ENCODE measurements at places on chromosomes 2 and 18.

DNA sequence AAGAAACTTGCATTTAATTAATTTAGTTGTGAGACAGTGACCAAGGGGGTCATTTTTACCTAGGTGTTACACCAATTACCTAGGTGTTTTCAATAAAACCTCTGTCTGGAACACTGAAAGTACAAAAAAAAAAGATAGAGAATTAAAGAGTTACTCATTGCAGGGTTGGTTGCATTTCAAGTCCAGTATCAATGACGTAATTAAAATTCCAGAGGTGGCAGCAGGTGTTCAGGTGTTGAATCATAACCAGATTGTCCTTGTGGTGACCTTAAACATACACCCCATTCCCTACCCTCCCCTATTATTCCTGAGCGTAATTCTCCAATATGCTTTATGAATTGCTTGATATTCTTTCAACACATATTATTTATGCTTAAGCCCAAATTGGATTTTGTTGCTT, 352.0 kb upstream of the SLC8A1 start:
- DNase-seq = no peak

- no peak for DNase-seq
Observed at GRCh38 chr18:59835605-59836379, 64.0 kb upstream of the PMAIP1 start.

GRCh38 chr18:58158008-58158407, 114.0 kb downstream of the NEDD4L start:
- DNase-seq = no peak

DNA sequence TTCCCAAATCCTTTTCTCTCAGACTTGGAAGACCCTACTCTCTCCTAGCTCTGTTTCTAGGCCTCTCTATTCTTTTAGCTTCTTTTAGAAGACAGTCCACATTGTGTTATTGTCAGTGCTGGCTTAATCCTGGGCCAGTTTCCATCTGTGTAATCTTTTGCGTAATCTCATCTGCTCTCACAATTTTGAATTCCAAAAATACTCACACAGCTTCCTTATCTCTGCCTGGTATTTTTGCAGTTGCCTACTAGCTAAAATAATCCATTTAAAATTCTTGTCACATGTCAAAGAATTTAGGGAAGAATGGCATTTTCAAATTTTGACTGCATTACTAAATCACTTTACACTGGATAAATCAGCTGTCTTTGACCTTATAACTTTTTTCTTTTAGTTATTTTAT, 200.6 kb upstream of the MEX3C start:
- DNase-seq = no peak

DNA sequence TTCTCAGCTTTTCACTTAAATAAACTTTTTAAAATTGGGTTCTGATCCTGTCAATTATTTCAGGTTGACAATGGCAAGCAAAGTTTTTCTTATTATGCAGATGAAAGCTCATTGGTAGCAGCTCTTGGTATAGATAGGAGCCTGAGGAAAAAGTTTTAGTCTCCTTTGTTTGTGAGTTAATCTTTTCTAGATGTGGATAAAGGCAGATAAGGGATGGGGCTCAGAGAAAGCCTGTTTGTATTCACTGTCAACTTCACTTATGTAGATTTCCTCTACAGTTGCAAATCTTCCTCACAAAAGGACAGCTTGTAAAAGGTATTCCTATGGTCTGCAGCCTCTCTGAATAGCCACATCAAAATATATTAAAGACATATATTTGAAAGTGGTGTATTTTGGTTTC, 224.5 kb upstream of the SPOPL start:
- no peak for DNase-seq

- no peak for DNase-seq
Observed at GRCh38 chr2:96415684-96416083, 80.1 kb downstream of the NCAPH start.

DNA sequence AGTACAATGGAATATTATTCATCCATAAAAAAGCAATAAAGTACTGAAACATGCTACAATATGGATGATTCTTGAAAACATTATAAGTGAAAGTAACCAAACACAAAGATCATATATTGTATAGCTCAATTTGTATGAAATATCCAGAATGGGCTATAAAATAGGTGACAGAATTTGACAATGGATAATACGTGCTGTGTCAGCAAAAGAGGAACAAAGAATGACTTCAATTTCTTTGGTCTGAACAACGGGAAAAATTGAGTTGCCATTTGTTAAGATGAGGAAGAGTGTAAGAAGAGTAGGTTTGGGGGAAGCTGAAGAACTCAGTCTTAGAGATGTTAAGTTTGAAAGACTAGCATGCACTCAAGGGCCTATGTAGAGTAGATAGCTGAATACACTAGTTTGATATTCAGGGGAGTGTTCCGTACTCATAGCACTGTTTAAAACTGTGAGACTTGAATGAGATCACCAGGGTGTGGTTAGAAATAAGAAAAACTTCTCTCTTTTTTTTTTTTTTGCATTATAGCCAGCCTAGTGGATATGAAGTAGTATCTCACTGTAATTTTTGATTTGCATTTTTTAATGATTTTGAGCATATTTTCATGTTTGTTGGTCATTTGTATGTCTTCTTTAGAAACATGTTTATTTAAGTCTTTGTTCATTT, 213.6 kb downstream of the NR4A2 start:
- DNase-seq = no peak

Data from left lobe of liver (tissue), 2 donors.